GM03348 (cell line): ENCODE measurements at places on chromosomes 7 and 10.

- DNase-seq, result no peak
Measured at GRCh38 chr10:75959912-75960311, 528.5 kb downstream of the LRMDA start.

DNA sequence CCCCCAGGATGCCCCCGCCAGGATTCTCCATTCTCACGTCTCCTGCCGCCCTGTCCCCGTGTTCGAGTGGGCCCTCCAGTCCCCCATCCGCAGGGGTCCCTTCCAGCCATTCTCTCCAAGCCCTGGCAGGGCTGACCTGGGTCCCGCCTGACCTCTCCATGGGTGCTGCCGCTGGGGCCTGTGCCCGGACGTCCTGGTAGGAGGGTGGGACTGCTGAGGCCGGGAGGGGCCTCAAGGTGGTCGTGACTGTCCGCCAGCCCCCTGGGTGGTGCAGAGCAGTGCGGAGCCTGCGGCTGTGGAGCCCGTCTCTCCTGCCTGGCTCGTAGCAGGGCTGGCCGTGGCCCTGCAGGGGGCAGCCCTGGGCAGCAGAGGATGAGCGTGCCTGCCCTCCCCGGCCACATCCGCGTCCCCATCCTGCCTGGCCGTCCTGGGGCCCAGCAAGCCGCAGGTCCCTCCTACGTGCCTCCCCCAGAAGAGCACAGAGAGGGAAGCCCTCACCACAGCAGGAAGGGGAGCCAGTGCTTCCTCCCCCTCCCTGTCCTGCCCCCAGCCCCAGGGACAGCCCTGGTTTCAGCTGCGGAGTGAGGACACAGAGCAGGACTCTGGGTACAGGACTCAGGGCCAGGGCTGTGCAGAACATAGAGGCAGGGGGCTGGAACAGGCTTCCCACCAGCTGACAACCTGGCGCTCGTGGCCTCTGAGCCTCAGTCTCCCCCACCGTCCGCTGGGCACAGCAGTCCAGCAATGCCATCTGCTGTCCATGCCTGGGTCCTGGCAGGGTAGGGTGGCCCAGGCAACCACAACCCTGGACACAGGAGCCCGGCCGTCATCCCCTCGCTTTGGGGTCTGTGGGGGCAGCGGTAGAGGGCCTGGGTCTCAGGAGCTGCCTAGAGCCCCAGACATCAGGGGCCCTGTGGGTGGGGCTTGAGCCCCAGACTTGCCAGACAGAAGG, 1.5 kb upstream of the GRIFIN start:
- DNase-seq, result peak; percentile 94

DNA sequence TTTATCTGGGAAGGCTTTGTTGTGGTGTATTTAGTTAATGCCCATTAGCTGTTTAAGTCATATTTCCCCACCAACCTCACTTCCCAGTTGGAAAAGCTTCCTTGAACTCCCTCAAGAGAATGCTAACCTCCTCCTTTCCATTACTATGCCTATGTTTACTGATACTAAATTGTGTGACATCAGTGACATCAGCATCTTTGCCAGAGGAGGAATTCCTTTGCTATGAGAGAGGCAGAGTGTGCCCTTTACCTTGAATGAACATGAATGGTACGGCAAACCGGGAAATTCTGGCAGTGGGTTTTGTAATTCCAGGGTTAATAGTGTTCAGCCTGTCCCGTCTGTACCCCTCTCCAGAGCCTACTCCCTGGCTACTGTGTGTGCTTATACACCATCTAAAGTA, 22.1 kb upstream of the GLCCI1 start:
- no peak for DNase-seq

- DNase-seq, result no peak
Measured at GRCh38 chr7:155306673-155307470, 9.2 kb downstream of the INSIG1 start.

DNA sequence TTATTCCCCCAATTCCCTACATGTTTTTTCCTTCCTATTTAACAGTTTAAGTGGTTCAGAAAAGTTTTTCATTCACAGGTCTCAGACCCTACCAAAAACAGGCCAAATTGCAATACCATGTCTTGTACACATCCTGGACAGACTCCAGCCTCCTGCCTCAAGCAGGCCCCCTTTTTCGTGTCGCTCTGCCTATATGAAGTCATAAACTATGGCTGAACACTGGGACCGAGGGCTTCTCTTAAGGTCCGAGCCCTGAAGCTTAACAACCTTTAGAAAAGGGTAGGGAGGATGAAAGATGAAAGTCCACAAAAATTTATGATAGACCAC, 1.4 kb downstream of the FBXW4 start:
- peak; percentile 41 for DNase-seq
